NT2/D1 (cell line): ENCODE measurements at places on chromosomes 4 and X.

GRCh38 chrX:113514906-113515305 is 674.3 kb upstream of the AMOT start:
- DNase-seq: peak; percentile 3

DNA sequence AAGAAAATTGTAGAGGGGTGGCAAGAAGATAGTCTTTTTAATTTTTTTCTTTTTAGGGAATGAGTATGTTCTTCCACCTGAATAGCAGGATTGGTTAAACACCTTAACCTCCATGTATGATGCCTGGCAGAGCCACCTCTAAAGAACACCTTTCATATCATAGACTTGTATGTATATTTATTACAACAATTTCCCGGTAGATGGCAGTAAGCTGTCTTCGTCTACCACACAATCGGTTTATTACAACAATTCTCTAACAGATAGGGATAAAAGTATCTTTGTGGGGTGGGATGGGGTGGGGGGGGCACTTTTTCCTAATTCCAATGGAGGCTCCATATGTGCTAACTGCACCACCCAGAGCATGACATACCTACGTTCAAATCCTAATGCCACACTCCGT is 255.5 kb downstream of the LDB2 start:
- DNase-seq: no peak

DNA sequence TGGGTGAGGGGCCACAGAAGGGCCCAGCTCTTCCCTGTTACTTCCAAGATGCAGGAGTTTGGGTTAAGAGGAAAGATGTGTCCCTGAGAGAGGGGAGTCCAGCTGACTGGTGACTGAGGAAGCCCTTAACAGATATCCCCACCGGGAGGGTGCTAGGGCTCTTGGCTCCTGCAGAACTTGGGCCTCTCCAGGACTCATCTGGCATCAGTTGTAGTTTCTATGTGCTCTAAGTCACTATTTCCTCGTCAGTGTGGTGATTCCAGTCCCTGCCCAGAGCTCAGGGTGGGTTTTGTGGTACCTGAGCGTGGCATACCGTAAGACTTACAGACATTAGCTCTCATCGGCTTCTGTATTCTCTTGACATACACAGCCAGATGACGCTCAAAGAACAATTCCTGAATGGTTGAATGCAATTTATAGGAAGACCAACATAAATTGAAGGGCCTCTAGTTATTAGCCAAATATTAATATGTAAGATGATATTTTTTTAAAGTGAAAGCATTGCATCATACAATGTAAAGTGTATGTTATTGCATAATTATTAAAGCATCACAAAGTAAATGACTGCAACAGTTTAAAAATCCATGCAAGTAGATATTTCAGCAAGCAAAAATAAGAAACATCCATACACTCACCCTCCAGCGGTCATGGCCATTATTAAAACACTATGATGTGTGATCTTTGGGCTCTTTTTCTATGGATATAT is 195.5 kb downstream of the PTTG2 start:
- DNase-seq: no peak

- DNase-seq: no peak
Measured at GRCh38 chrX:133189195-133189594, 29.0 kb downstream of the TFDP3 start.
